Breast epithelium (tissue), 4 donors: ENCODE measurements at places on chromosomes 7 and 10. TPM values are rescaled to one million over a fixed set of nuclear protein-coding genes. Genes with fewer than 3 reads are reported as not detected.

The TMEM270 gene
- not detected for total RNA-seq

- no peak for DNase-seq
Measured at GRCh38 chr10:59177031-59177797, 771 bp downstream of the PHYHIPL start.

GRCh38 chr7:2830609-2831376 is 13.3 kb downstream of the GNA12 start:
- no peak for DNase-seq

The ATAD1 gene
- 40.6 TPM for total RNA-seq

DNA sequence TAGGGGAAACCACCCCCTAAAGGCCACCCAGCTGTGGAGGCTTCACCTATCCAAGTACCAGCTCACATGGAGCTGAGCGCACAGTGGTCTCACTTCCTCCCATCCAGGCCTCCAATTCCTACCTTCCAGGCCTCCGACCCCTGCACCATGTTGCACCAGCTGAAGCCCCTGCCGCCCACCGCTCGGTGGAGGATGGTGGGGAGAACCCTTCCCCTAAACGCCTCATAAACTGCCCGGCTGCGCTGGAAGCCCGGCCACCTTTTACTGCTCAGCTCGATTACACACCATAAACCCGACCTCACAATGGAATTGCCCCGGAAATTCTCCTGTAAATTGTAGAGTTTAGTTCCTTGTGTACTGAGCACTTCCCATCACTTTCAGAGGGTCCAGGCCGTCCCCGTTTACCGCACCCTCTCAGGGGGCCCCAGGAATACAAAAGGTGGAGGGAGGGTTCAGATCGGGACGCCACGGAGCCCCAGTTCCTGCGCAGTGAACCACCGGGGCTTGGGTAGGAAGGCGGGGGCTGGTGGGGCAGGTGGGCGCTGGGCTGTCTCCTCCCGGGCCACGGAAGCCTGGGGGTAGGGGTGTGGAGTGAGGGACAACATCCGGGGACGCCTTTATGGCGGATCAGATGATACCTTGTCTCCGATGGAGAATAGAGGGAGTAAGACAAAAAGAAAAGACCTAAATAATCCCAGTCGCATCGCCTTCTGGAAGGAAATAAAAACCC is 1.4 kb upstream of the HOXA7 start:
- DNase-seq = peak; percentile 41

- DNase-seq = peak; percentile 13
Measured at GRCh38 chr10:47372726-47373125, 11.4 kb downstream of the ZNF488 start.

DNA sequence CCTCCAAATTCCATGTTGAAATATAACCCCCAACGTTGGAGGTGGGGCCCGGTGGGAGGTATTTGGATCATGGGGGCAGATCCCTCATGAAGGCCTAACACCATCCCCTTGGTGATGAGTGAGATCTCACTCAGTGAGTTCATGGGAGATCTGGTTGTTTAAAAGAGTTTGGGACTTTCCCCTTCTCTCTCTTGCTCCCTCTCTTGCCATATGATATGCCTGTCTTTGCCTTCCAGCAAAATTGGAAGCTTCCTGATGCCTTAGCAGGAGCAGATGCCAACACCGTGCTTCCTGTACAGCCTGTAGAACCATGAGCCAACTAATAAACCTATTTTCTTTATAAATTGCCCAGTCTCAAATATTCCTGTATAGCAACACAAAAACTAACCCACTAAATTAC is 55.7 kb upstream of the CDK1 start:
- DNase-seq = no peak

The SH2D4B gene
- total RNA-seq = 0.16 TPM

- no peak for DNase-seq
Measured at GRCh38 chr10:23088609-23089008, 6.8 kb upstream of the MSRB2 start.

DNA sequence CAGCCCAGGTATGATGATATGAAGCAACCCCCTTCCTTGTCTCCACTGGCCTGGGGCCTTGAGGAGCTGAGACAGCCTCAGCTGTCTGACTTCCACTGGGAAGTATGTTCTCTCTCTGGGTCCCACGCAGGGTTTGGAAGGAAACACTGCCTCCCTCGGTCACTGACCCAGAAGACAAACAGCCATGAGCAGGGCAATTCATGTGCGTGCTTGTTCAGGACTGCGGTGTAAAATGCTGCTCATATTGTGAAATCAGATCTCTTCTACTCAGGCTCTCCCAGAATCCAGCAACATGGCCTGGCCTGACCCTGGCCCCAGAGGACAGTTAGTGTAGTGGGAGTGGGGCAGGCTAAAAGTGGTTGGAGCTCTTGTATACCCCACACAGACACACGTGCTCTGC is 2.8 kb downstream of the CLCN1 start:
- DNase-seq = no peak

The CYP3A7 gene
- 2.3 TPM for total RNA-seq

DNA sequence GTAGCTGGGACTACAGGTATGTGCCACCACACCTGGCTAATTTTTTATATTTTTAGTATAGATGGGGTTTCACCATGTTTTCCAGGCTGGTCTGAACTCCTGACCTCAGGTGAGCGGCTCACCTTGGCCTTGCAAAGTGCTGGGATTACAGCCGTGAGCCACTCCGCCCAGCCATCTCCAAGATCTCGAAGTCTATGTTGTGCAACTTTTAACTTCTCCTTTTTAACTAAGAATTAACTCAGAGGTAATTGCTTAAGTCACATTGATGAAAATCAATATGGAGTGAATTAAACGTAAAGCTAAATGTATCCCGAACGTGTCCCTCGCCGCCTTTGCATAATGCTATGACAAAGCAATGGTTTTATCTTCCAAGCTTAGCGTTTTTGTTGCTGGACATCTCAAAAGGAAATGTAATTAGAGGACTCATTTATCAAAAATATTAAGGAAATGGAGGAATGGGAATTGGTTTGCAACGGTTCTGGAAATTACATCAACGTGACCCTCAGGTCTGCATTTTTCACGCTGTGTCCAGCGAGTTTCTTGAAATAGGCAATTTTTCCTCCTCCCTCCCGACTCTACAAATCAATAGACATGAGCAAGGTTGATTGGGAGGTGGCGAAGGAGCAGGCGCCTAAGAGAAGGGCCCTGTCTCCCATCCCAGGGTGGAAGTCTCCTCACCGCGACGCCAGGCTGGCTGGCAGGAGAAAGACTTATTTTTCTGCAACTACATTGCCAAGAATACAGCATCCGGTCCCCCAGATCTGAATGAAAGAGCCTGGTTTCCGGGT is 89.8 kb downstream of the TMEM130 start:
- no peak for DNase-seq

The FXYD4 gene
- not detected for total RNA-seq

The CLCN1 gene
- not detected for total RNA-seq

The TCF7L2 gene
- total RNA-seq = 44.2 TPM

The GPR141 gene
- total RNA-seq = 0.88 TPM

DNA sequence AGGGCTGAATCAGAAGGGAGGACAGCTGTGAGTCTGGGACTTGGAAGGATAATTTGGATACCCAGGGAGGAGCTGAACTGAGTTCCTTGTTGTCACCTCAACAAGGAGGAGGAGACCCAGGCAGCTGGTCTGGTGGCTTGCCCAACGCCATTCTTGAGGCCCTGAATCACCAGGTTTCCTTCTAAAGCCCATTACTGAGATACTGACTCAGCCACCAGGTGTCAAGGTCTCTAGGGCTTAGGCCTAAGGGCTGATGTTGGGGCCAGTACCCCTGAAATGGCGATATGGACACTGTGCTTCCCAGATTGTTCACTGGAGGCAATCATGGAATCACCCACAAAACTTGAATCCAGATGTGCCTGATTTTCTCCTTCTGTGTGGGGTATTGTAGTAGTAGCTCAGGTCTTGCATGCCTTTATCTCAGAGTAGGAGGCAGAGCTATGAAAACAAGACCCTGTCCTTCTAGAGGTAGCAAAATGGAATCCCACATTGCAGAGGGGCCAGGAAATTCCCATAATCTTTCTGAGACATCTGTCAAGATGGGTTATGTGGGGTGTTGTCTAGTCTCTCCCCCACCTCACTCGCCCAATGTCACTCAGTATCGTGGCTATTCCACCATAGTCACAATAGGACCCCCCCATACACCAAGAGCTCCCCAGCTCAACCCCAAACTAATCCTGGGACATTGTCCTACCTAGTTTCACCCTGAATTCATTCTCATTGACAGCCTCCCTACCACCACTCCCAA is 1.8 kb upstream of the ATG9B start:
- DNase-seq = no peak

The ZNF503 gene
- total RNA-seq = 7.6 TPM

The TEX36 gene
- not detected for total RNA-seq

- no peak for DNase-seq
Measured at GRCh38 chr7:116553168-116553964, 28.5 kb downstream of the CAV1 start.

- DNase-seq = no peak
Measured at GRCh38 chr10:21927631-21928353, 75.7 kb downstream of the DNAJC1 start.

DNA sequence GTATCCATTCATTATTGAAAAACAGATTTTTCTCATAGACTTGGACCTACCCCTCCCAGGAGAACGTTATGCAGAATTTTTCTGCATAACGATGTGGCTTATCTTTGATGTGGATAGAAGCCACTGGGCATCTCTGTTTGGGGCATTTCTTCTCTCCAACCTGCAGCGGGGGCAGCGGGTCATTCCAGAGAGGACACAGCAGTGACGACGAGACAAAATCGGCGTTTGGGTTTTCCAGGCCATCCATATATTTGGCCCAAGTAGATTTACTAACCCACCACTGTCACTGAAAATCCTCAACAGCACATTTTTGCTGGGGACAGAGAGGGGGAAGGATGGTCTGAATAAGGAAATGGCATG is 299.3 kb upstream of the PITRM1 start:
- no peak for DNase-seq
